ENCODE measurements at places on chromosomes 13 and 19. TPM values are rescaled to one million over a fixed set of nuclear protein-coding genes. Genes with fewer than 3 reads are reported as not detected.
A peak's percentile ranks its signal among the peaks of the same experiment; 100 is the strongest.

DNA sequence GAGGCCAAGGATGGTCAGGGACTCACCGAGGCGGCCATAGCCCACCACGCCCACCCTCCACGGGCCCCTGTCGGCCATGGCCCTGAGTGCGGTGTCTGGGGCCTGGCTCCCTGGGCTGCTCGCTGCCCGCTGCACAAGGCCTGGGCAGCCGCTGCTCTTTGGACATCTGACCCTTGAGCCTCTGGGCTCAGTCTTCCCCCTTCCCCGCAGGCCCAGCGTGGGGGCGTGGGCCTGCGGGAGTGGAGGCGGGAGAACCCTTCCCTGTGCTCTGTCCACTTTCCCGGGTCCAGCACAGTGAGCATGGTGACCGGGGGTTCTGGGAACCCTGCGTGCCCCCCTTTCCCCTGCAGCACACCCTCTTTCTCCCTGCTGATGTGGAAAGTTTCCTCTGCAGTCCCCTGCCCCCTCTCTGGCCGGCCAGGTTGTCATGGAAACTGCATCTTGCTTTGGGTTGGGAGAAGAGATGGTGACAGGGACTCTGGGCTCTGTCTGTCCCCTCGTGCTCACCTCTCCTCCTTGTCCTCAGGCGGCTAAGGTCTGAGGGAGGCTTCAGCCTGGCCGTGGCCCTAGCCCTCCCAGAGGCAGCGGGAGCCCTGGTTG, at the start of gene ASPDH:
Gene ASPDH, minus strand, starts transcription at position 168 of the 600 bp plus-strand sequence. Its CDS starts 90 bp downstream, at position 78.
- peak within 1 kb of the TSS; percentile 27 for H3K27ac ChIP-seq
- H3K36me3 ChIP-seq = peaks cover 2% of the 10 kb centered on the region
- H3K27me3 ChIP-seq = no peaks in the 10 kb centered on the region
- H3K4me3 ChIP-seq = no peak within 1 kb of the TSS

DNA sequence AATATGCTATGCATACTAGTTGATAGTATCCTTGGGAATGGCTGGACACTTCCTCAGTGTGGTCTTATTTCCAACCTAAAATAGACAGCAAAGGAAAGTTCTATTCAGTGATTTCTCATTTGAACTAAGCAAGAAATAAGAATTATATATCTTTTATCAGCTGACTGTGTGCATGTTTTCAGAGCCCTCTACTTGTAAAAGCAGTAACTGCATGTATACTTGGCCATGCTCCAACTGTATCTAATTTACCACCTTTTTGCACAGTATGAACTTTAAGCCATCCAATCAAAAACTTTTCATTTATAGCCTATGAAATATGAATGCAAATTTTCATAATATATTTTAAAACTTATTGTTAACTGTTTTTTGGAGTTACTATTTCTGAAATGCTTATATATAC, 136.4 kb upstream of the PCDH9 start:
- no peaks in the 10 kb centered on the region for H3K4me1 ChIP-seq
- H3K27ac ChIP-seq = no peak overlapping the region
- H3K36me3 ChIP-seq = no peaks in the 10 kb centered on the region
- DNase-seq = no peak
- H3K4me3 ChIP-seq = no peak overlapping the region

- H3K4me1 ChIP-seq = peaks cover 40% of the 10 kb centered on the region
- H3K27me3 ChIP-seq = no peaks in the 10 kb centered on the region
- DNase-seq = no peak
- peak overlapping the region; percentile 85 for H3K27ac ChIP-seq
- peaks cover 2% of the 10 kb centered on the region for H3K36me3 ChIP-seq
Measured at GRCh38 chr19:39319892-39320248, 793 bp downstream of the LRFN1 start.

- H3K4me3 ChIP-seq = no peak overlapping the region
- H3K27ac ChIP-seq = no peak overlapping the region
- no peaks in the 10 kb centered on the region for H3K36me3 ChIP-seq
Measured at GRCh38 chr19:30385174-30385573, 13.0 kb downstream of the ZNF536 start.

DNA sequence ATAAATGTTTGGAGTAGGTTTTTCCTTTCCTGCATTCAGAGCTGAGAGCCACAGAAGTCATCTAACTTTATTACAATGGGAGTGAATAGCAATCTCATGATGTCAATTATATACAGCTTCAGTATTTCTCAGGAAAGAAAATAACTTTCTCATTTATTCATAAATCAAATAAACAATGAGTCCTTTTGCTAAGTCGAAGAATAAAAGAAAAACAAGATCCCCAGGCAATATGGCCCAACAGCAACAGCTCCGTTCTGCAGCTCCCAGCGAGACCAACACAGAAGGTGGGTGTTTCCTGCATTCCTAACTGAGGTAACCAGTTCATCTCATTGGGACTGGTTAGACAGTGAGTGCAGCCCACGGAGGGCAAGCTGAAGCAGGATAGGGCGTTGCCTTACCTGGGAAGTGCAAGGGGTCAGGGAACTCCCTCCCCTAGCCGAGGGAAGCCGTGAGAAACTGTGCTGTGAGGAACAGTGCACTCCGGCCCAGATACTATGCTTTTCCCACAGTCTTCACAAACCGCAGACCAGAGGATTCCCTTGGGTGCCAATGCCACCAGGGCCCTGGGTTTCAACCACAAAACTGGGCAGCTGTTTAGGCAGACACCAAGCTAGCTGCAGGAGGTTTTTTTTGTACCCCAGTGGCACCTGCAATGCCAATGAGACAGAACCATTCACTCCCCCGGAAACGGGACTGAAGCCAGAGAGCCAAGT, 128.2 kb downstream of the SLITRK1 start:
- H3K4me1 ChIP-seq = no peaks in the 10 kb centered on the region
- H3K27me3 ChIP-seq = no peaks in the 10 kb centered on the region
- no peaks in the 10 kb centered on the region for H3K36me3 ChIP-seq
- DNase-seq = no peak

- H3K4me3 ChIP-seq = no peak overlapping the region
- H3K36me3 ChIP-seq = no peaks in the 10 kb centered on the region
- no peaks in the 10 kb centered on the region for H3K27me3 ChIP-seq
- no peak overlapping the region for H3K27ac ChIP-seq
- DNase-seq = no peak
Measured at GRCh38 chr13:93522501-93522900, 295.9 kb downstream of the GPC6 start.

DNA sequence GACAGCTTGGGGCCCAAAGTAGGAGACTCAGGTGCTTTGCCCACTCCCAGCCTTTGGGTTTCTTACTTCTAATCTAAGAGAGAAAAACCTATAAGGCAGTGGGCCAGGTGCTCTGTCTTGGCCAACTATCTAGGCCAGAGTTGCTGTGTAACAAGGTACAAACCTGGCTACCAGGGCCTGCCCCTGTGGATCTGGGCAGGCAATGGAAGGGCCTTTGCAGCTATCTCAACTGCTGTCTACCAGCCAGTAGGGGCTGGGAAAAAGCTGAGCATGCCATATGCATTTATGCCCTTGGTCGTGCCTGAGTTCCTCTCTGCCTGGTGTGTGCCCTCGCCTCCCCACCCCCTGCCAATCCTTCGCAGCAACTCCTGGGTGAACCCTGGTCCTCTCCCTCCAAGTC, 16.7 kb upstream of the SERPINE3 start:
- H3K36me3 ChIP-seq = no peaks in the 10 kb centered on the region
- DNase-seq = no peak
- H3K27me3 ChIP-seq = no peaks in the 10 kb centered on the region
- H3K4me3 ChIP-seq = no peak overlapping the region
- H3K27ac ChIP-seq = no peak overlapping the region

DNA sequence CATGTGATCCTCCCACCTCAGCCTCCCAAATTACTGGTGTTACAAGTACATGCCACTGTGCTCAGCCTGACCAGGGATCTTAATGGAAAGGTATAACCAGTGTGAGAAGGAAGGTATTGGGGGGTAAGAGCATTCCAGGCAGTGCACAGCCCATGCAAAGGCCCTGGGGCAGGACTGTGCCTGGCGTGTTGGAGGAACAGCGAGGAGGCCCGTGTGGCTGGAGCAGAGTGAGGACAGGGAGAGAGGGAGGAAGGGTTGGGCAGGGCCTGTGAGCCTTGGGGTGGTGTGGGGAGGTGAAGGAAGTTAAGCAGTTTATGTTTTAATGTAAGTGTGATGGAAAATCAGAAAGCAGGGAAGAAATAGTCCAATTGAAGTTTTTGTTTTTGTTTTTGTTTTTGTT, 1.6 kb downstream of the TMIGD2 start:
- H3K4me3 ChIP-seq = no peak overlapping the region
- no peaks in the 10 kb centered on the region for H3K36me3 ChIP-seq

DNA sequence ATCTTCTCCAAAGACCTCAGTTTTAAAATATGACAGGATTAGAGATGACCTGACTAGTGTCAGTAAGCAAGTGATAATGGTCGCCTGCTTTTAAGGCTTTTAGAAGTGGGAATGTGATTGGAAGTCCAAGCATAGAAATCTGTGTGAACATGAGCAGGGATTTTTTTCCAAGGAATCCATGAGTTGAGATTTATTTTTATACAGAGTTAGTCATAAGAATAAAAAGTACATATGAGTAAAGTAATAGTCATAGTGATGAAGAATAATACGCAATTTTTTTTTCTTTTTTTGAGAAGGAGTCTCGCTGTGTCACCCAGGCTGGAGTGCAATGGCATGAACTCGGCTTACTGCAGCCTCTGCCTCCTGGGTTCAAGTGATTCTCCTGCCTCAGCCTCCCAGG, 1.6 kb downstream of the ZNF546 start:
- H3K4me3 ChIP-seq = peak overlapping the region; percentile 96
- H3K4me1 ChIP-seq = peaks cover 15% of the 10 kb centered on the region
- no peaks in the 10 kb centered on the region for H3K27me3 ChIP-seq

DNA sequence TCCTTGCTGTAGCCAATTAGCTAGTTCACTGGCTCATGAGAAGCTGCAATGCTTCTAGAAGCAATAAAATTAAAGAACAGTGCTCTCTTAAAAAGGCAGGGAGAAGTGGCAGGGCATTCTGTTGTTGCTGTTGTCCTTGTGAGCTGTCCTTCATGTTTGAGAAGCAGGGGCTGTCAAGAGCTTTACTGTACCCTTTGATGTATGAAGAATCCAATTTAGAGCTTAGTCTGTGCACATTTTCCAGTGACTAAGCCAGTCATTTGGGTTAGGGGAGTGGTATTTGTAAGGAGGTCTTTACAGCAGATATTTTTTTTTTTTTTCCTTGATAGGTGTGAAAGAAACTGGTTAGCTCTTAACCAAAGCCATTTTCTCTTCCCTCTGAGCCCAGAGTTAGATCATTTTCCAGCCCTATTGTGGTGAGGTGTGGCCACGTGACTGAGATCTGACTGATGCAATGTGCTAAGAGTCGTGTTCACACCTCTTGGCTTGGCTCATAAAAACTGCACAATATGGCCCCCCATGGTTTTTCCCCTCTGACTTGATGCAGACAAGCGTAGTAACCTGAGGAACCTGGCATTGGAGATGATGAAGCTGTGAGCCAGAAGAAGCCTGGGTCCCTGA, 309.6 kb upstream of the TMTC4 start:
- DNase-seq = no peak
- H3K27me3 ChIP-seq = peaks cover 32% of the 10 kb centered on the region
- no peak overlapping the region for H3K4me3 ChIP-seq
- H3K27ac ChIP-seq = no peak overlapping the region
- no peaks in the 10 kb centered on the region for H3K4me1 ChIP-seq

- peaks cover 7% of the 10 kb centered on the region for H3K4me1 ChIP-seq
- no peak for DNase-seq
- no peaks in the 10 kb centered on the region for H3K27me3 ChIP-seq
- H3K36me3 ChIP-seq = no peaks in the 10 kb centered on the region
- no peak overlapping the region for H3K27ac ChIP-seq
Measured at GRCh38 chr19:38726761-38727301, 17.4 kb downstream of the CAPN12 start.

DNA sequence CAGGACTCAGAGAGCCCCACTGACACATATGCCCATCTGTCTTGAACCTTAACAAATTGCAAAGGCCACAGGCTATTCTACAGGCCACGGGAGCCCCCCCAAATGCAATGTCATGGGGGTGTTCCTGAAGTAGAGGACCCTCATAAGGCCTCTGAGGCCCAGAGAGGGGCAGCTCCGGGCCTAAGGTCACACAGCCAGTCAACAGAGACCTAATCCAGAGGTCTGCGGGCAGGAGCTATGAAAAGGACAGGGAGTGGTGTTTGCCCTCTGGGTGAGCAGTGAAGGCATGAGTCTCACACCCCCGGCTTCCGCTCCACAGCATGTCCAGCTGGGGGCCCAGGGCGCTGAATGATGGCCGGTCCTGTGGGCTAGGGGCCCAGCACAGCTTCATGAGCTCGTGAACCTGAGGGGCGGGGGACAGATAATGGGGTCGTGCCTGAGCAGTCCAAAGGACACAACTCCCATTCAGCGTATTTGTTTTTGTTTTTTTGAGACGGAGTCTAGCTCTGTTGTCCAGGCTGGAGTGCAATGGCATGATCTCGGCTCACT, 5.3 kb upstream of the INSL3 start:
- peaks cover 7% of the 10 kb centered on the region for H3K36me3 ChIP-seq
- peaks cover 9% of the 10 kb centered on the region for H3K4me1 ChIP-seq
- DNase-seq = no peak
- no peaks in the 10 kb centered on the region for H3K27me3 ChIP-seq
- H3K27ac ChIP-seq = no peak overlapping the region

DNA sequence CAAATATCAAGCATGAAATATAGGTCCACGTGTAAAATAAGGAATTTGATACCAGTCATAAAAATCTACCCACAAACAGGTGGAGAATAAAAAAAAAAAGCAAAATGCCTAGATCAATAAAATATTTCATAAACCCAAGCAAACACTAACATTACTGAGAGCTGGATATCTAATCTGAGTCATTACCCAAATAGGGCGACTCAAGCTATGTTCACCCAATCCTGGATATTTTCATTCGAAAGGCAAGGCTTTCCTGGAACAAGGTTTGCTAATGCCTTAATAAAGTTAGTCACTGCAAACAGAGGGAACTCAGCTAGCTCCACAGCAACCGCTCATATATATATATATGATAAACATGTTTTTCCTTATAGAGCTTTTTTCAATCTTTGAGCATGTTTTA, 33.5 kb upstream of the TM9SF2 start:
- no peak overlapping the region for H3K27ac ChIP-seq
- peaks cover 2% of the 10 kb centered on the region for H3K36me3 ChIP-seq
- peaks cover 17% of the 10 kb centered on the region for H3K4me1 ChIP-seq
- H3K4me3 ChIP-seq = no peak overlapping the region
- no peak for DNase-seq
- H3K27me3 ChIP-seq = no peaks in the 10 kb centered on the region

- H3K36me3 ChIP-seq = peaks cover 10% of the 10 kb centered on the region
- no peak overlapping the region for H3K27ac ChIP-seq
- H3K27me3 ChIP-seq = no peaks in the 10 kb centered on the region
- H3K4me1 ChIP-seq = peaks cover 3% of the 10 kb centered on the region
- DNase-seq = peak; percentile 24
Measured at GRCh38 chr13:41222259-41222852, 28.0 kb upstream of the KBTBD7 start.

Gene ATP8A2
- total RNA-seq = 0.18 TPM

Gene CEACAM16
- not detected for total RNA-seq

Gene KIR2DL3
- not detected for total RNA-seq

Gene ZNF560
- not detected for total RNA-seq

Gene APOC1
- total RNA-seq = not detected

Gene ZFP36
- 1,082 TPM for total RNA-seq

Gene SLITRK1
- total RNA-seq = not detected

Gene EEF1AKMT1
- 3.8 TPM for total RNA-seq
